ENCODE measurements at places on chromosomes 16 and 17. TPM values are rescaled to one million over a fixed set of nuclear protein-coding genes. Genes with fewer than 3 reads are reported as not detected.

GRCh38 chr16:22962905-22963304 is 148.9 kb downstream of the HS3ST2 start:
- no peak for DNase-seq

- DNase-seq, result peak; percentile 79
Measured at GRCh38 chr17:79685121-79685520, 45.6 kb upstream of the ENPP7 start.

- peak; percentile 38 for DNase-seq
Measured at GRCh38 chr16:58332997-58333700, 38.3 kb upstream of the PRSS54 start.

DNA sequence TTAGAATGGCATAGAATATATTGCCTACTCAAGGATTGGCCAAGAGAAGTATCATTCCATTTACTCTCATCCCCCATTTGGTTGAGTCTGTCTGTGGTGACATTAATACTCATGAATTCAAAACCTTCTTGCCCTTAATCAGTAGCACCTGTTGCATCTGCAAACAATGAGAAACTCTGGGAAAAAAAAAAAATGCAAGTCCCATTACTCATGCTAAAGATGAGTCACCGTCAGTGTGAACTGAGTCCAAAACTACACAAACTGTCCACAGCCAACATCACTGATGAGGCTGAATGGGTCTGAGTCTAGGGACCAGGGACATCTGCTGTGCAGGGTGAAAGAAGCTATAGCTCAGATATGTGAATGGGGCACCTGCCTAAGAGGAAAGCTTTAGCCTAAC is 96.9 kb upstream of the ADAMTS18 start:
- no peak for DNase-seq

GRCh38 chr17:14859542-14859941 is 405.6 kb downstream of the PMP22 start:
- peak; percentile 66 for DNase-seq

FAM20A gene
- 63.3 TPM for total RNA-seq

ATXN1L gene
- total RNA-seq, result 15.9 TPM

TBC1D3C gene
- total RNA-seq, result not detected

PARN gene
- 40.1 TPM for total RNA-seq

DHX38 gene
- total RNA-seq, result 51.4 TPM

Data from osteoblast (primary cell).